ENCODE measurements at places on chromosomes 7 and 10.

DNA sequence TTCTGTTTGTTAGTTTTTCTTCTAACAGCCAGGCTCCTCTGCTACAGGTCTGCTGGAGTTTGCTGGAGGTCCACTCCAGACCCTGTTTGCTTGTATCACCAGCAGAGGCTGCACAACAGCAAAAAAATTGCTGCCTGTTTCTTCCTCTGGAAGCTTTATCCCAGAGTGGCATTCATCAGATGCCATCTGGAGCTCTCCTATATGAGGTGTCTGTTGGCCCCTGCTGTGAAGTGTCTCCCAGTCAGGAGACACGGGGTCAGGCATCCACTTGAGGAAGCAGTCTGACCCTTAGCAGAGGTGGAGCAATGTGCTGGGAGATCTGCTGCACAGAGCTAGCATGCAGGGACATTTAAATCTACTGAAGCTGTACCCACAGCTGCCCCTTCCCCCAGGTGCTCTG is 26.7 kb upstream of the CROT start:
- no peak for DNase-seq

DNA sequence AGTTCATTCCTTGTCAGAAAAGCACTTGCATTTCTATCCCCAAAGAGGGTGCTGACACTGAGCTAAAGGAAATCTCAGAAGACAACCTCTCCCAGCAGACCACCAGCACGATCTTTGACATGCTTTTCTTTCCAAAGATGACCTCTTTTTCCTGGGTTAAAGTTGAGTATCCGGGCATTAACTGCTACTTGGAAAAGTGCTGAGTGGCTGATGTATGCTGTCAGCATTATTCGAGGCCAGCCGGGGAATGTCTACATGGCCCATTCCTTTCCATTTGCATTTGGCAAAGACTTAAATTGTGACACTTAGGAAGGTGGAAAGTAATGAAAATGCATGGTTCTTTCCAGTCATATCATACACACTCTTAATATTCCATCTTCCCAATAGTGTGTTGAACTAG is 90.6 kb upstream of the SKAP2 start:
- DNase-seq = no peak

DNA sequence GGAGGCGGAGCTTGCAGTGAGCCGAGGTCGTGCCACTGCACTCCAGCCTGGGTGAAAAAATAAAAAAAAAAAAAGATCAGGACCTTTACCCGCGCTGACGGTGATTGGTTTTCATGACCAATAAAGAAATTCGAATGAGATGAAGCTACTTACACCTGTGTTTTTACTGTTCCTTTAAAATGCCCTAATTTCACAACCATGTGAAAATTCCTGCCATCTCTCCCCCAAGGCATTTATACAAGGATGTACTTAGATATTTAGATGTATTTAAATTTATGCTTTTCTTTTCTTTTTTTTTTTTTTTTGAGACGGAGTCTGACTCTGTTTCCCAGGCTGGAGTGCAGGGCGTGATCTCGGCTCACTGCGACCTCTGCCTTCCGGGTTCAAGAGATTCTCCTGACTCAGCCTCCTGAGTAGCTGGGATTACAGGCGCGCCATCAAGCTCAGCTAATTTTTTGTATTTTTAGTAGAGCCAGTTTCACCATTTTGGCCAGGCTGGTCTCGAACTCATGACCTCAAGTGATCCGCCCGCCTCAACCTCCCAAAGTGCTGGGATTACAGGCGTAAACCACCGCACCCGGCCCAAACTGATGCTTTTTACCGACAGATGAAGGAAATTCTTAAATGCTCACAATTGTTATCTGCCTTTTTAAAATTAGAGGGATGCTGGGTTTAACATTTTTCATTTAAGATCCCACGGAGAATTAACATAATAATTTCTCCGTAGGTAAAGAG is 3.1 kb upstream of the PHYH start:
- DNase-seq = no peak

DNA sequence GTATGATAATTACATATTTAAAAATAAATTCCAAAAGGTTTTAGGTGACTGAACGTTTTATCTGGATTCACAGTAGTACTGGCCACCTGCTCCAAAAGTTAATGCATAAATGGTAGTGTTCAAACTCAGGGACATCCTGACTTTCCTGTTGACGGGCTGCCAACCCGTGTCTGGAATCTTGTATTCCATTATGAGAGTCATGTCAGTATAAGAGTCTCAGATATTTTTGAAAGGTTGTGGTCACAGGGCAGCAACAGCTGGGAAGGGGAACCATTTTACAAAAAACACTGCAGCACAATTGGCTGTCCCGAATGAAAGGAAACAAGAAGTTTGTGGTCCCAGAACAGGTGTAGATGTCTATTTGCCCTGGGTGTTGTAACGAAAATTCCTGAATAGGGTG is 2.8 kb downstream of the TDRD1 start:
- DNase-seq = no peak

- no peak for DNase-seq
These were observed 13.6 kb upstream of the SVIL start for GRCh38 chr10:29648114-29648982.

DNA sequence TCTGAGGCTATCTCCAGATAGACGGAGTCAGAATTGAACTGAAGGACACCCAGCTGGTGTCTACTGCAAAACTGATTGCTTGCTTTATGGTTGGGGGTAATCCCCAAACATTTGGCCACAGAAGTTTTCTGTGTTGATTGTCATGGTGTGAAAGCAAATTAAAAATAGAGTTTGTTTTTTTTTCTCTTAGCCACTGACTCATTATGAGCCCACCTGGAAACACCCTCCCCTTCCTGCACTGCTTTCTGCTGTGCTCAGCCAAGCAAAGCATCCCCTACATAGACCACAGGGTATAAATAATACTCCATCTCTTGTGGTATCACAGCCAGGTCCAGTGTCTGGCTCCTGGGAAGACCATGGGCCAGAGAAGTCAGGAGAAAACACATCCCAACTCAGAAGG is 6.5 kb upstream of the VWC2 start:
- DNase-seq = no peak

- no peak for DNase-seq
These were observed 83.3 kb downstream of the RNLS start for GRCh38 chr10:88499569-88500470.

GRCh38 chr7:16817536-16817935 is 12.7 kb upstream of the AGR2 start:
- DNase-seq = no peak

DNA sequence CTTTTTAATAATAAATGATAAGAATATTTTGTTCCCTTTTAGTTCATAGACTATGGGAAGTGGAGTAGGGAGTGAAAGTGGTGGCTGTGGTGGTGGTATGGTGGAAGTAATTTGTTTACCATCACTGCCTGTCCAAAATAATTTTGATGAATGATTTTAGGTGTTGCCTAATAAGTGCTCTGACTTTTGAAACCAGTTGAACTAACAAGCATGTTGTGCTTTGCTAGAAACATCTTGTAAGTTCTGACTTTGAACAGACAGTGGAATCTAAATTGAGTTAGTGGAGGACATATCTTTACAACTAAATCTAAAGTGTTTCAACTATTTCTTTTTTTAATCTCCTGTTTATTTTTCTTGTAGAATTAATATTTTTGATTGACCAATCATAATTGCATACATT is 49.7 kb downstream of the ZEB1 start:
- DNase-seq = no peak

GRCh38 chr10:13788320-13788600 is 201.5 kb downstream of the PRPF18 start:
- no peak for DNase-seq

GRCh38 chr7:109354000-109354399 is 784.3 kb downstream of the DNAJB9 start:
- no peak for DNase-seq

GRCh38 chr7:6202117-6202516 is 70.3 kb downstream of the CYTH3 start:
- DNase-seq = no peak

DNA sequence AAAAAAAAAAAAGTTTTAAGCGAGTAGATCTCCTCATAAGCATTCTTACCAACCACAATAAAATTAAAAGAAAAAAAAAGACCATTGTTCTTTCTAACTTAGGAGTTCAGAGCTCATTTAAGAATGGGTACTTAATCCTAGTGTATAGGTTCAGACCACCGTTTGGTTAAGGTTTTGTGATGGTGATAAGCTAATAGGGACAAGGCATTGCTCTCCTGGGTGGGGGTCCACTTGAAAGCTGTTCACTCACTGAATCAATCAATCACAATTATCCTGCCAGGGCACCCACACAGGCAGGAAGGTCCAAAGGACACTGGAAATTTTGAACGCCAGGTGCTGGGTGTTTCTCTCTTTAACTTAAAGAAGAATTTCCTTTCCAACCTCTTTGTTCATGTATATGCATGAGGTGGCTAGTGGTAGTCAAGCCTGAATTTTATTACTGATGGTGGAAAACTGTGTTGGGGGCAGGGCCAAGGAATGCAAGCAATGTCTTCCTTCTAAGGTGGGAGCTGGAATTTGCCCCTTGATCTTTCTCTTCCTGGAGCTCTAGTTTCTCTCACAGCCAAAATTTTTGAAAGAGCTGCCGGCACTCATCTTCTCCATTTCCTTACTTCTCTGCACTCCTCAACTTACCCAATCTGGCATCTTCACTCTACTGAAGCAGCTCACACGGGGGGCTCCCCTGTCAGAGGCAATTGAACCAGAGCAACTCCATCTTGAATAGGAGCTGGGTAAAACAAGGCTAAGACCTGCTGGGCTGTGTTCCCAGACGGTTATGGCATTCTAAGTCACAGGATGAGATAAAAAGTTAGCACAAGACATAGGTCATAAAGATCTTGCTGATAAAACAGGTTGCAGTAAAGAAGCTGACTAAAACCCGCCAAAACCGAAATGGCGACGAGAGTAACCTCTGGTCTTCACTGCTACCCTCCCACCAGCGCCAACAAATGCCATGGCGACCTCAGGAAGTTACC is 7.5 kb upstream of the FAM131B start:
- DNase-seq = no peak

GRCh38 chr7:25752967-25753791 is 398.8 kb upstream of the NFE2L3 start:
- no peak for DNase-seq

- DNase-seq = no peak
These were observed 638 bp downstream of the LIPA start for GRCh38 chr10:89250865-89251408.

DNA sequence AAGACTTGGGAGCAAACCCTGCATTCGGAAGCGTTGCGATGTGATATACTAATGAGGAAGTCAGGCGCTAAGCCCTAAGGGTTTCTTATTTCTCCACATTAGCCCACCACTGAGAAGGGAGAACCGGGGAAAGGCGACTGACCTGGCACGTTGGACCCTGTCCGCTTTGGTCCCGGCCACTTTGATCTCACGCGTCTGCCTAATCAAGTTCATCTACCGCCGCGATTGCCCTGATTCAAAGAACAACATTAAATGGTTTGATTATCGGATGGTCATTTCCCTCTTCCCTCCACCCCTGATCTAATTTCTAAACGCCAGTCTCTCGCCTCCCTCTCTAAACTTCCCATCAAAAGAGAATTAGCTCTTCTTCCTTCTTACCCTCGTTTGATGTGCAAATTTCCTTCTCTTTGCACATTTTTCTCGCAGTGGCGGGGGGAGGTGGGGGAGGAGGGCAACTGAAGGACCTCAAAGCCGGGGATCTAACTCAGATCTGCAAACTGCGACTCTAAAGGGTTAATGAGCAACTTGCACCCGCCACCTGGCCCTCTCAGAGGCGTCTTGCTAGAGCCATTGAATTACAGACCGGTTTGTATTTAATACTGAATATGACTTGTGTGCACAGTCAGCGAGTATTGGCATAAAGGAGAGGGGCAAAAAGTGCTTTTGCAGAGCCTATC is 687 bp upstream of the DKK1 start:
- DNase-seq = no peak

GRCh38 chr7:134329614-134330346 is 13.1 kb upstream of the SLC35B4 start:
- no peak for DNase-seq

GRCh38 chr7:78172267-78172757 is 373.7 kb downstream of the PHTF2 start:
- no peak for DNase-seq

DNA sequence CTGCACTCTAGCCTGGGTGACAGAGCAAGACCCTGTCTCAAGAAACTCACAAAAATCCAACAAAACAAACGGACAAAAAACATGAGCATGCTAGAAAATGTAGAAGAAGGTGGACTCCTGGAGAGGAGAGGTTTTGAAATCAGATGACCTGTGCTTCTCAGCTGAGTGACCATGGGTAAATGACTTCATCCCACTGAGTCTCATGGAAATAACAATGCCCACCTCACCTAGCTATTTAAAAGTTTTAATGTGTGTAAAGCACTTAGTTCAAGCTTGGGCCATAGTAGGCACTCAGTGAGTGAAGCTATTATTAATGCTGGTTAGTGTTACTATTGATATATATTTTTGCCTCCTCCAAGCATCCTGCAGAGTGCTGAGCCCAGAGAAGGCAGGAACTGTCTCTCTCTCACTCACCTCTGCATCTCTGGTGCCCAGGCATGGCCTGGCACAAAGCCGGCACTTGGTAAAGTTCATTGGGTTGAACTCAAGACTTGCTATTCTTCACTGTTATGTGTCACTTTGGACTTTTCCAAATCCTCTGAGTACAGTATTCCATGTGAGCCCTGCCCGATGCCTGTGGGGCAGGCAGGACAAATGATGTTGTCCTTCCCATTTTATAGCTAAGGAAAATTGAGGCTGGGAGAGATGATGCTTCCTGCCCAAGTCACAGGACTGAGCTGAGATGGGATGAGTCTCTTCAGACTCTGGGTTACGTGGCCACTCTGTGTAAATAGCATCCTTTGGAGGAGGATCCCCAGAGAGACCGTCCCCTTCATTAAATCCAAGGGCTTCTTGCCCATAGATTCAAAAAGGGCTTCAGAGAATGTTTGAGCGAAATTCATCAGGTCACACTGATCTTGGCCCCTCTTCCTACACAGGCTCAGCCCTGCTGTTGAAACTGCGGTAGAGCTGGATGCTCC is 81.4 kb upstream of the EMX2 start:
- no peak for DNase-seq

DNA sequence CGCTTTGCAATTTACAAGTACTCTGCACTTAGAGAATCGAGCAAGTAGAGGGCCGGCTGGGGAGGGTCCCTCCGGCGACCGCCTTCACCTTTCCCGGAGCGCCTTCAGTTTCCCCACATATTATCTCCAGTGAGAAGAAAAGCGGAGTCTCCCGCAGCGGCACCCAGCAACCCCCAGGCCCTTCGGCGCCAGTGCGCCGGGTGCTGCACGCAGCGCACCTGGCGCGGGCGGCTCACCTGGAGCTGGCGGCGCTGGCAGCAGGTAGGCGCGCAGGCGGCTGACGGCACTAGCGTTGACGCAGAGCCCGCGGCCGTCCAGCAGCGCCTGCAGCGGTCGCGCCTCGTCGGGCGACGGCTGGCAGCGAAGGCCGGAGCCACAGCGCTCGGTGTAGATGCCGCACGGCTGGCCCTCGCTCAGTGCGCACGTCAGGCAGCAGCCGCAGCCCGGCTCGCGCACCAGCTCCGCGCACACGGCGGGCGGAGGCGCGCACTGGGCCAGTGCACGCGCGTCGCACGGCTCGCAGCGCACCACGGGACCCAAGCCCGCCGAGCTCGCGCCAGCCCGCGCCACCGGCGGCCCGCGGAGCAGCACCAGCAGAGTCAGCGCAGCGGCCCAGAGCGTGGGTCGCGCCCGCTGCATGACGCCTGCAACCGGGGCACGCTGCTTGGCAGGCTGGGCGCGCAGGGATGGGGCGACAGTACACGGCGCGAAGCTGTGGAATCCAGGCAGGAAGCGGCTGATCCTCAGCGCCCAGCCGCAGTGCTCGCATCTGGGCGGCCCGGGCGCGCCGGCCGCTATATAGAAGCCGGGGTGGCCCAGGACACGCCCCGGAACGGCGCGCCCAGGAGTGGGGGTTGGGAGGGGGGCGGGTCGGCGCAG is at the start of gene IGFBP3:
Gene IGFBP3, minus strand, starts transcription at position 771 of the 879 bp plus-strand sequence. Its CDS starts 132 bp downstream, at position 639.
- DNase-seq = no peak
